ENCODE measurements at places on chromosomes 3 and 15. TPM values are rescaled to one million over a fixed set of nuclear protein-coding genes. Genes with fewer than 3 reads are reported as not detected.

DNA sequence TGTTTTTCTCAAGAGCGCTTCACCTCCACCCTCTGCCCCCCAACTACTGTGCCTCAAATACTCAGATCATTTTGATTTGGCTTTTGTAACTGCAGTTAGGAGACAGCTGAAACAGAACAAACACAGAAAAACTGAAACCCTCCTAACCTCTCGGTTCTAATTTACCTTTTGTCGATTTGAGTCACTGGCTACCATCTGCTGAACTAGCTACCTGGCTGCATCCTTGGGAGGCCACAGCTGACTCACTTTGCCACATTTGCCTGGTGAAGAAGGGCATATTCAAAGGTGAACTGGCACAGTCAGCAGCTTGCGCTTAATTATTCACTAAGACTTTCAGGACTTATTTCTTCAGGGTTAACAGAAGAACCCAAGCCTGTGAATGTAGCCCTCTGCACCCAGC lies 117.7 kb downstream of the FOXB1 start:
- no peak for DNase-seq

DNA sequence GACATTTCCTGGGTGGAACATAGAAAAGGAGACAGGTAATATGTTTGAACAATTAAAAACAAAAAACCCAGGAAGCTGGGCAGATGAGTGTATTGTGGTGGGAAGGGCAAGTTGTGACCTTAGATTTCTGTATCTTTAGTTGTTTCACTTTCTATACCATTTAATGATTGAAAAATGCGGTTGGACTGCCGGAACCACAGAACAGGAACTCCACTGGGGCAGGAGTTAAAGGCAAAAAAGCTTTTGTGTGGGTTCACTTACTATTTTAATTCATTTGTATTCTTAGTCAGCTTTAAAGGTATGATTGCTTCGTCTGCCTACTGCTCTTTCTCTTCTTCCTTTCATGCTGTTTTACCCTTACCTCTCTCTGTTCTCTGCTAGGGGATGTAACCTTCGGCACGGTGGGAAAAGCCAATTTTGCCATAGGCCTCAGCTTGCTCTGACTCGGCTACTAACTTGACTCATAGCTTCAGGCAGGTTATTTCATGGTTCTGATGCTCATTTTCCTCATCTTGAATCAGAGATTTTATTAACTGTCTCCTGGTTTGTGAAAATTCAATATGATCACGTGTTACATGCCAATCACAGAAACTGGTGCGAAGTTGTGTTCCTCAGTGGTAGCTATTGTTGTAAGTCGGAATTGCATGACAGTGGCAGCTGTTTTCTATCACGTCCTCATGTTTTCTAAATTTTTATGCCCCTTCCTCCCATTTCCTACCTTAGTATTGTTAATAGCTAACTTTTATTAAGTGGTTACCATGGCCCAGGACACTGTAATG lies 1.6 kb upstream of the MCTP2 start:
- no peak for DNase-seq

DNA sequence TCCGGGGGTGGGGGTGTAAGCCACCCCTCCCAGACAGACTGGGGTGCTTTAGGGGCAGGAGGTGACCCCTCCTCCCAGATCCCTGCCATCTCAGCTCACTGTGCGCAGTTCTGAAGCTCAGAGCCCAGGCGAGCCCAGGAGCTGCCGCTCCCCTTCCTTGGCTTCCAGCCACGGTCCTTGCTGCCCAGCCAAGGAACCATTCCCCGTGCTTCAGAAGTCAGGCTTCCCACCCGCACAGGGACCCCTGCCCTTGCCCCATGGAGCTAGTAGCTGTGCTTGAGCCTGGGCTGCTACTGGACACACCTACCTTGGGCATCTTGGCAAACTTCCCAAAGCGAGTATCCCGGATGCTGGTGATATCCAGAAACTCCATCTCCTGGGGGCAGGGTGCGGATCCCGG lies 4.8 kb downstream of the PLCB2 start:
- DNase-seq = no peak

The XCR1 gene
- total RNA-seq = not detected

The KBTBD13 gene
- total RNA-seq = not detected

DNA sequence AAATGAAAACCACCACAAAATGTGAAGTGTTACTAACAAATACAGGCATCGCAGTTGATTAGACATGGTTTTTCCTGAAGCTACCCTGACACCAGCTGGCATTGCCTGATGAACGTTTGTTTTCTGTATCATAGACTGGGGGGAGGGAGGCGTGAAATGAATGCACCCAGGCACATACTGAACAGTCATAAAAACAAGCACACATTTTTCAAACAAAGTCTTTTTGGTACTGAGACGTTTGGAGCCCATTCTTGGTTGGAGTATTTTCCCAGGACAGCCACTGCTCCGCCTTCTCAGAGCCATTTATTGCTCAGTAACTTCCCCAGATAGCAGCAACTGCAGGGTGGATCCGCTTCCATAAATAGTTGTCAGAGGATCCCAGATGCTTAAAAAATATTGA lies 52.4 kb downstream of the KLF13 start:
- no peak for DNase-seq

The GHRL gene
- not detected for total RNA-seq

The RASSF1 gene
- 68.7 TPM for total RNA-seq

DNA sequence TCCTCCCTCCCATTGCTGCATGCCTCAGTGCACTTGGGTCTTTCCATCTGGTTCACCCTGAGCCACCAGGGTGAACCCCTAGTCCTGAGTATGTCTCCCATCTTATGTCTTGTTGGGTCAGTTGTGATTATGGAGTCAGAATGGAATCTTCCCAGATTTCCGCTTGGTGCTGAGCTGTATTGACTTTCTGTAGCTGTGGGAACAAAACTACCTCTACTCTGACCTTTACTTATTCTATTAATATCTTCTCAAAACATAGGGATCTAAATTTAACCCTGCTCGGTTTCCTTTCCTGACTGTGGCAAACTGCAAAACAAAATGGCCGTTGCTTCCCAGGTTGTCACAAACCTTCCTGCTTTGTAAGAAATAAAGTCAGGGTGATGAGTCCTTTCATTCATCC lies 295.8 kb upstream of the LYSMD4 start:
- no peak for DNase-seq

The WNT7A gene
- total RNA-seq = not detected

The IL12A gene
- total RNA-seq = 2.8 TPM

The FOXB1 gene
- not detected for total RNA-seq

GRCh38 chr3:81932681-81933080 lies 171.2 kb upstream of the GBE1 start:
- no peak for DNase-seq

DNA sequence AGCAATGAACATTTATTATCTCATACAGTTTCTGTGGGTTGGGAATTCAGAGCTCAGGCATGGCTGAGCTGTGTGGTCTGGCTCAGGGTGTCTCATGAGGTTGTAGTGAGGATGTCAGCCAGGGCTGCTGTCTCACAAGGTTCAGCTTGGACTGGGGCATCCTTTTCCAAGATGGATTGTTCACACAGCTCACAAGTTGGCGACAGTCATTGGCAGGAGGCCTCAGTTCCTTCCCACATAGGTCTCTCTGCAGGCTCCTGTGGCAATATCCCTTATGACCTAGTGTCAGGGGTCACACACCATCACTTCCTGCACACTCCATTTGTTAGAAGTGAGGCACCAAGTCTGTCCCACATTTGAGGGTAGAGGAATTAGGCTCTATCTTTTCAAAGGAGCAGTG lies 56.0 kb downstream of the RPLP1 start:
- peak; percentile 60 for DNase-seq

The MORC1 gene
- total RNA-seq = not detected

GRCh38 chr3:21752749-21753347 lies 1.8 kb upstream of the ZNF385D start:
- DNase-seq = peak; percentile 91

DNA sequence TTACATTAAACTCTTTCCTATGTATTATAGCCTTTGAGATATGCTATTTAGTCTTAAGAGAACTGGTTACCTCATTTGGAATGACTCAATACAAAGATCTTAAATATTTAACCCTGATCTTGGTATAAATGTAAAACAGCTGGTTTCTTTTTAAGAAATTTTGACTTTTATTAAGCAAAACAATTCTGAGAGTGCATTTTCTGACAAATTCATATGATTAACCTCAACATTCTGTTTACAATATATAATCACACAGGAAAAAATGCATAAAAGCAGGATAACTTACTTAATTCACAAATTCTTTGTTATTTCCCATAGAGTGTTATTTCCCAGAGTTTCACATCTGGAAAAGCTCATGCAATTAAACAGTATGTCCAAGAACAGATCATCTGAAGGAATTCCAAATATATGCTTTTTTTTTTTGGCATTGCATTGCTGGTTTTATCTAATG lies 400.4 kb upstream of the THBS1 start:
- peak; percentile 78 for DNase-seq

The CIDEC gene
- total RNA-seq = not detected

DNA sequence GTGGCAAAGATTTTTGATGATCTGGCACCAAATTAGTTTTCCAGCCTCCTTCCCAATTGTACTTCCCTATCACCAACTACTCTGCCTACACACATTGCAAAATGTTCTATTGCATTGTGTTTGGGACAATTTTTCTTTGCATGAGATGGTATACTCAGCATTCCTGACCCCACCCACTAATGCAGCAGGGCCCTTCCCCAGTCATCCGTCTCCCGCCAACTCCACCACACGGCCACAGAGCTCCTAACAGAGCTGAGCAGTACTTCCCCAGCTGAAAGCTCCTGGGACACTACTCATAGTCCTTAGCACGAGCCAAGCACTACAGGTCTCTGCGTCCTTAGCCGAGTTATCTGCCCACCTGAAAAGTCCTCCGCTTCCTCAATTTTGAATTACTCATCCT lies 34.2 kb downstream of the TXNRD3 start:
- peak; percentile 55 for DNase-seq

- no peak for DNase-seq
These were observed 51.9 kb downstream of the CA12 start for GRCh38 chr15:63329567-63330350.

- no peak for DNase-seq
These were observed 269.2 kb downstream of the ZBBX start for GRCh38 chr3:167110901-167111300.

- no peak for DNase-seq
These were observed 22.8 kb upstream of the TRIM59 start for GRCh38 chr3:160472344-160472743.

DNA sequence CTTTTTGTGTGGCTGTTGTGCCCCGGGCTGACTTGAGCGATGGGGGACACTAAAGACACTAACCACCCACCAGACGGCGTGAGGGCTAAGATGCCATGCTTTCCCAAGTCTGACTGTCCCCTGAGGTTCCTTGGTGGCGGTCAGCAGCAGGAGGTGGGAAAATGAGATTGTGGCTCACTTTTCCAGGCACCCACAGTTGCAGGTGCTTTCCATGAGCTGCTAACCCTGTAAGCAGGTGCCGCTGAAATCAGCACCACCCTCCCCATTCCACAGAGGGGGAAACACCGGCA lies 17.7 kb downstream of the PRR23E start:
- DNase-seq = no peak

GRCh38 chr15:42056934-42057798 lies 36.3 kb upstream of the PLA2G4E start:
- DNase-seq = peak; percentile 80

- DNase-seq = no peak
These were observed 111.1 kb downstream of the KLF13 start for GRCh38 chr15:31437686-31438085.

- peak; percentile 74 for DNase-seq
These were observed 6.1 kb upstream of the RPP14 start for GRCh38 chr3:58299839-58300516.

The VPS18 gene
- 30.4 TPM for total RNA-seq

The HSPBAP1 gene
- total RNA-seq = 2.0 TPM

DNA sequence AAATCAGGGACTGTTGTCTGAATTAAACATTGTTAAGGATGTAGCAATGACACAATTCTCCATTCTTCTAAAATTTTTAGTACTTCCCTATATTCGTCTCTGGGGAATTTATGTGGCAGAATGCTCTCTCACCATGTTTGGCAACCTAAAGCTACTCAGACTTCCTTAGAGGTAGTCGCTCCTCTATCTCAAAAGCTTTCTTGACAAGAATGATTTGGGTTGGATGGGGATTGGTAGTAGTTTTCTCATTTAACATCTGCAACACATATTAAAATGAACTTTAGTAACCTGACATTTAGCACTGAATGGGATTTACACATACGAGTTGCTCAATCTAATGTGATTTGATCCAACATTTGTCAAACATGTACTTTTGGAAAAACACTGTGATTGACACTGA lies 233.3 kb downstream of the RBMS3 start:
- peak; percentile 57 for DNase-seq

DNA sequence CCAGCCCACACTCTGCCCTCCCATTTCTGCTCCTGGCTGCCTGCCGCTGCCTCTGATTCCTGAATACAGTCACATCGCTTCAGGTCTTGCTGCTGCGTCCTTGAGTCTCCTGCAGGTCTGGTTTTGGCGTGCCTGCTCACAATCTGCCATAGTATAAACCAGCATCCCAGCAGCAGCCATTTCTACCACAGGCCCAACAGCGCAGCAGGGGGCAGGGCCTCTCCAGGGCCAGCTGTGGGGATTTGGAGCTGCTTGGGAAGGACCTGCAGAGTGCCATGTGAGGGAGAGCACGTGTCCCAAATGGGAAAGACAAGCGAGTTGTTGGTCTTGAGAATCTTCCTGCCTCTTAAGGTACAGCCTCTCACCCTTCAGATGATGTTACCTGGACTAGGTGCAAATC lies 398.3 kb upstream of the PPP2R3A start:
- DNase-seq = no peak

DNA sequence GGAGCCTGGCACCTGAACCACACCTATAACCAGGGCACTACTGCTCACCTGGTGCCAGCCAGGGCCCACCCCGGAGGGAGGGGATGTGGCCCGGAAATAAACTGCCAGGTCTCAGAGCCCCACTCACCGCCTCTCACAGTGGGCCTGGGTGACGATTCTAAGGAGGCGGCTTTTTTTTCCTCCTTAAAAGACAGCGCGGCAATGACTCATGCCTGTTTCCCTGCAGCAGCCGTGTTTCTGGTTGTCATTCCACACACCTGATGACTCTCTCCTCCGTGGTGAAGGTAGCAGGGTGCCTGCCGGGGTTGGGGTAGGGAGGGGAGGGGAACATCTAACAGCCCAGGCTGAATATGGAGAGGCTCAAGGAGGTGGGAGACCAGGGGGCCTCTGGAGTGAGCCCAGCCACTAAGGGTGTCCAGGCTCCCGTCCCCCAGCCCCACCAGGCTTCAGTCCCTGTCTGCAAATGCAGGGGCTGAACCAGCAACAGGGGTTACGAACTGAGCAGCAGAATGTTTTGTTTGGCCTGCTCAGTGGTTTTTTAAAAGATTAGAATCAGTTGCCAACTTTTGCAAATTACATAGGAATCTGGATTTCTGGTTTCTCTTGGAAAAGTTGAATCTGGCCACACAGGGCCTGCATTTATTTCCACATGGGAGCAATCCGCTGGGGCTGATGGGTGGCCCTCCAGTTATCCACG lies 127.3 kb upstream of the LINGO1 start:
- DNase-seq = peak; percentile 18

- DNase-seq = no peak
These were observed 17.8 kb downstream of the CRTC3 start for GRCh38 chr15:90547540-90547939.

- no peak for DNase-seq
These were observed 53.5 kb downstream of the SEMA5B start for GRCh38 chr3:122973893-122974615.

GRCh38 chr3:12193485-12194165 lies 34.9 kb upstream of the TIMP4 start:
- DNase-seq = peak; percentile 98

The PPP1R14D gene
- total RNA-seq = not detected

The SLC6A11 gene
- not detected for total RNA-seq

GRCh38 chr15:68791431-68792283 lies 29.0 kb downstream of the ANP32A start:
- DNase-seq = no peak

The LTK gene
- total RNA-seq = not detected

The GJD2 gene
- not detected for total RNA-seq

- no peak for DNase-seq
These were observed 82.5 kb upstream of the NAALADL2 start for GRCh38 chr3:174776636-174777035.

Data from GM23248 (cell line).